ENCODE measurements at places on chromosomes 13 and 19.

- no peak for DNase-seq
Measured at GRCh38 chr19:3320354-3320670, 46.1 kb upstream of the NFIC start.

DNA sequence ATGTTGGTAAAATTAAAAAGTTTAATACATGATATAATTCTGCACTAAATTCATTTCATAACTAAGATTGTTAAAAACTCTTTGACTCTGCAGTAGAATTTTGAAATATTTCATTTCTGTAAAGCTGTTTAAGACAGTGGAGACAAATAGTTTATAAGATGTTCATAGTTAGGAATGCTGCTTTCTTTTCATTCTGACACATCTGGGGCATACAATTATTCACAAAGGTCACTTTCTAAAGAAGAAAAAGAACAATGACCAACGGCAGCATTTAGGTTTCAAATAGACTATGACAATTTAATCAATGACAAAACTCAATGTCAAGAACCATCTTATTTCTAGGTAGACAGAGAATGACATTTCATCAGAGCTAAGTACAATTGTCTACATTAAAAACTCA lies 1422.1 kb downstream of the PCDH9 start:
- DNase-seq: no peak

DNA sequence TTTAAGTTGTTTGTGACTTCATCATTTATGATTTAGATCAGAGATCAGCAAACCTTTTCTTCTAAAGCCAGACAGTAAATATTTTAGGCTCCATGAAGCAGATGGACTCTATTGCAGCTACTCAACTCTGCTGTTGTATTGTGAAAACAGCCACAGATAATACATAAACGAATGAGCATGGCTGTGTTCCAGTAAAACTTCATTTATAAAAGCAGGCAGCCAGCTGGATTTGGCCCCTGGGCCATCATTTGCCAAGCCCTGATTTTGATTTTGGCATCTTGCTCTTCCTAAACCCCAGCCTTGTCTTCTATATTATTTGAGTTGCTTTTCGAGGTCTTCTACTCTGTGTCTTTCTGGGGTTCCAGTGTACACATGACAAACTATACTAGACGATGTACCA lies 41.3 kb downstream of the RNASEH2B start:
- no peak for DNase-seq

DNA sequence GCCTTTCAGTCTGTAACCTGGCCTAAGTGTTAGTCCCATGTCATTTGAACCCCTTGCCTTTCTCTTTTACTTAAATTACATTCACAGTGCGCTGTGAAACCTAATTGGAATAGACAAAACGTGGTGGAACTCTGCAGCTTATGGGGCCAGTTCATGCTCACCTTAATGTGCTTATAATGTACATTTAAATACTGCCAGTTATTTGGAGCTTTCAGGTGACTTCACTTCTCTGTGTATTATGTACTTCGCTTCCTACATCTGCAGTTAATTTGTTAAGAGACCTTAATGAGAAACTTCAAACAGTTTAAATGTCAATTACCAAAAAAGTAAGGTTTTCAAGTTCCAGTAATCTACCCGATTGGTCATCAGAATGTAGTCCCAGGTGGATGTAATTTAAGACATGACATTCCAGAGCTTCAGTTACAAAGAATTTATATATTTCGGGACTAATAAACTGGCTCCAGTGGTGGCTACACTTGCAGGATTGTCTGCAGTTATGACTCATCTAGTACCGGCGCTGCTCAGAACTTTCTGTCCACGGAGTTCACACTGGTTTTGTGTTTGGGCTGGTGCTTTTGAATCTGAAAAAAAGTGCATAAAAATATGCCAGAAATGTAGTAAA lies 125.3 kb downstream of the TM9SF2 start:
- DNase-seq: no peak

GRCh38 chr13:104314321-104314720 lies 1248.1 kb upstream of the SLC10A2 start:
- no peak for DNase-seq

GRCh38 chr19:49677231-49677900 lies at the start of gene PRMT1:
Gene PRMT1, plus strand, starts transcription at chr19:49677271. Its CDS starts 10 bp downstream, at chr19:49677281.
- peak; percentile 71 for DNase-seq

GRCh38 chr13:101146101-101146898 lies 270.0 kb downstream of the NALCN start:
- DNase-seq: no peak

DNA sequence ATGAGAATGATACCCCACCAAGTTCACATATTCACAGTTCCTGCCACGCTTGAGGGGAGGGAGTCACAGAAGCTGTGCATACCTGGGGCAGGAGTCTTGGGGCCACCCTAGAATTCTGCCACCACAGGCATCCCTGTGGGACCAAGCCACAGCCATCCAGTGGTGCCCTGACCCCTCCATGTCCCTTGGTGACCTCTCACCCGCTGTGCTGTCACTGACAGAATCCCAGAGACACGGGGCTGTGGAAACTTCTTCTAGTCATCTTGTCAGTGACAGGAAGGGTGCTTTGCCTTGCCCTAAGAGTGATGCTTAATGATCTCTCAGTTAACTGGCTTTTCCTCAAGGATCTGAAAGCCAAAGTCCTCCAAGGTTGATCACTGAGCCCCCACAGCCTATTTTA lies 58.4 kb upstream of the UQCRFS1 start:
- DNase-seq: no peak

GRCh38 chr13:90154311-90154960 lies 1193.1 kb upstream of the MIR17HG start:
- DNase-seq: no peak

- no peak for DNase-seq
Measured at GRCh38 chr13:75960538-75960994, 324.4 kb downstream of the LMO7 start.

DNA sequence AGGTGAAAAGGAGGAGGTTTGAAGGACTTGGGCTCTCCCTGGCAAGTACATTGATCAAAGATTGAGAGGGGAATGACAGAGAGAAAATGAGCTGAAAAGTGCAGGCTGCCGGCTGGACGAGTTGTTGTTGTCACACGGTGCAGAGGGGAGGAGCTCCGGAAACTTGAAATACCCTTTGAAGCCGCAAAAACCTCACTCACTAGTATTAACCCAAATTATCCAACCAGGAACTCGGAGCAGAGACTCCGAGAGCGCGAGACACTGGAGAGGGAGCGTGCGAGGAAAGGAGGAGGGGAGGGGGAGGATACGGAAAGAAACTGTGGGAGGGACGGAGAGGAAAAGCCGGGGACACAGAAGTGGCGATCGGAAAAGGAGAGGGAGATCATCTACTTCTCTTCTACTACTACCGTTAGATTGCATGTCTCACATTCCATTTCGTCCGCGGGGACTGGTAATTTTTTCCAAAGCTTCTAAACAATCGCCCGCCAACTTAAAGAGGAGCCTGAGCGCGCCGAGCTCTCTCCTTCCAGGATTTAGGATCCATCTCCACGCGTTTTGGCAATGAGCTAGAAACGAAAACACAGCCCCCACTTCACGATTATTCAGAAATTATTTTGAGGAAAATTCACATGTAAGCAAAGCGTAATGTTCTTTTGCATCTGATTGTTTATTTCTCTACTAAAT lies at the start of gene DACH1:
Gene DACH1, minus strand, starts transcription at position 74 of the 684 bp plus-strand sequence.
- peak; percentile 23 for DNase-seq

GRCh38 chr13:21458813-21459701 lies at the start of gene ZDHHC20:
Gene ZDHHC20, minus strand, starts transcription at chr13:21459303. Its CDS starts 132 bp downstream, at chr13:21459171.
- peak; percentile 98 for DNase-seq

- DNase-seq: no peak
Measured at GRCh38 chr13:44305917-44306370, 67.7 kb upstream of the SERP2 start.

GRCh38 chr13:100124265-100124664 lies 35.4 kb downstream of the PCCA start:
- no peak for DNase-seq

DNA sequence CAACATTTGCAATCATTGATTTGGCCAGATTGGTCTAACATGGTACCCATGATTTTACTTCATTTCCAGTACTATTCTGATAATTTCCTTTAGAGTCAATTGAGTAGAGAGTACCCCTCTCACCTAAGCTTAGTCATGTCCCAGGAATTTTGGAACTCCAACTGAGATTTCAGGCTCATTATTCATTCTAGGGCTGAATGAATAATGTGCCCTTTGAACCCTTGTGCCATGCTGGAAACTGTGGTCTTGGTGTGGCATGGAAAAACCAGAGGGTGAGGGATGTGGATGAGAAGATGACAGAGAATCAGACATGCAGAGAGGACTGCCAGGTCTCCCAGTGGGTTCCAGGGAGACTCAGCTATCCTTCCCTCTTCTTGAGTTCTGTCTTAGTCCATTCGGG lies 30.2 kb downstream of the ITM2B start:
- no peak for DNase-seq

- no peak for DNase-seq
Measured at GRCh38 chr13:50366488-50367174, 351.4 kb downstream of the KCNRG start.

DNA sequence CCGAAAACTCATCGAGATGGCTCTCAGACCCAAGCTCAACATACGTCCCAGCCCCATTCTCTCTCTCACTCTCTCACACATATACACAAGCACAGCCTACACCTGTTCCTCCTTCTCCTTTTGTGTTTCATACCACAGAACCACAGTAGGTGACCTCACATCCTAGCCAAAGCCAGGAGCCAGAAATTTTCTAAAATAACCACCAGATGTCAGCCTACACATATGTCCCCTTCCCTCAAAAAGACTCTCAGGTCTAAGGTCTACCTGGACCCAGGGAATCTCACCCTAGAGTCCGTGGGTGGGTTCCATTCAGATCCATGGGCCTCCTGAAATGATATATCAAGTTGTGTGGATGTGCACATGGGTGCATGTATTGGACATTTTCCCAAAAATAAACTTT lies 104.2 kb upstream of the IPO5 start:
- DNase-seq: no peak

DNA sequence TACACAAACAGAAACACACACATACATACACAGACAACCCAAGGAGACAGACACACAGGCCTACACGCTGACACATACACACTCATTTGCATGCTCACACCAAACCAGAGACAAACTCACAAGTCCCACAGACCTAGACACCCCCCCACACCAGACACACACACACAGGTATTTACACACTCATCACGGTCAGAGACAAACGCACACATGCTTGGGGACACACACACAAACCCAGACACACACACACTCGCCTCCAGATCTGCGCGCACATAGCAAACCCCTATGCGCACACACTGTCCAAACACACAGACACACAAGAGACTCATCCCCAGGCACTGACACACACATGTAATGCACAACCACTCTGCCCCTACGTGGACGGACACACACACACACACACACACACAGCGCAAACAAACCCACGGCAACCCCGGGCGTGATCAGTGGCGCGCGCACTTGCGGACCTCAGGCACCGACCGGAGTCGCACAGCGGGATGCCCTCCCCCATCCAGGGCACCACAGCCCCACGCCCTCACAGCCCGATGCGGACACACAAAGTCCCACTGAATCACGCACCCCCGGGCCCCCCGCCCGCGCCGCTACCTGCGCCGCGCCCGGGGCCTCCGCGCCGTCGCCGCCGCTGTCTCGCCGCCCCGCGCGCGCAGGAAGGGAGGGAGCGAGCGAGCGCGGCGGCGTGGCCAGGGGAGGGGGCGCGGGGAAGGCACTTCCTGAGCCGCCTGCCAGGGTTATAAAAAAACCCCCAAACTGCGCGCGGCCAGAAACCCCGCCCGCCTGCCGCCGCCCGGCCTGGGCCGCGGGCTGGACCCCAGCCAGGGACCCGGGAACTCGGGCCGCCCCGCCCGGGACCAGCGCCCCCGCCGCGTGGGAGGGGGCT lies at the start of gene ADAMTS10:
Gene ADAMTS10, minus strand, starts transcription at position 675 of the 895 bp plus-strand sequence. CDS start 5,005 bp downstream, outside the sequence.
- peak; percentile 58 for DNase-seq

DNA sequence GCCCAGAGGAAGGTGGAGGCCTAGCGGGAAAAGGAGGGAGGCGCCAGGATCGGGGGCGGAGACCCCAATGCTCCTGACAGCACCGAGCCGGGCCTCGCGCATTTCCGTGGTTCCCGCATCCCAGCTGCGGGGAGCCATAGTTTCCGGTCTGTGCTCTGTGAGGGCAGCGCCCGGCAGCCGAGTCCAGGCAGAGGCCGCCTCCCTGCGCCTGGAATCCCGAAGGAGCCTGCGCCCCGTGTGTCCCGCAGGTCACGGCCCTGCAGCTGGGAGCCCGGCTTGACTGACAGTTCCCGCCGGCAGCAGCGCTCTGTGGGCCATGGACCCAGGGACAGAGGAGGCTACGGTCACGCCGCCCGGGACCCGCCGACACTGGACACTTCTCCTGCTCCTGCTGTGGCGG lies 74.6 kb upstream of the C13orf46 start:
- no peak for DNase-seq

DNA sequence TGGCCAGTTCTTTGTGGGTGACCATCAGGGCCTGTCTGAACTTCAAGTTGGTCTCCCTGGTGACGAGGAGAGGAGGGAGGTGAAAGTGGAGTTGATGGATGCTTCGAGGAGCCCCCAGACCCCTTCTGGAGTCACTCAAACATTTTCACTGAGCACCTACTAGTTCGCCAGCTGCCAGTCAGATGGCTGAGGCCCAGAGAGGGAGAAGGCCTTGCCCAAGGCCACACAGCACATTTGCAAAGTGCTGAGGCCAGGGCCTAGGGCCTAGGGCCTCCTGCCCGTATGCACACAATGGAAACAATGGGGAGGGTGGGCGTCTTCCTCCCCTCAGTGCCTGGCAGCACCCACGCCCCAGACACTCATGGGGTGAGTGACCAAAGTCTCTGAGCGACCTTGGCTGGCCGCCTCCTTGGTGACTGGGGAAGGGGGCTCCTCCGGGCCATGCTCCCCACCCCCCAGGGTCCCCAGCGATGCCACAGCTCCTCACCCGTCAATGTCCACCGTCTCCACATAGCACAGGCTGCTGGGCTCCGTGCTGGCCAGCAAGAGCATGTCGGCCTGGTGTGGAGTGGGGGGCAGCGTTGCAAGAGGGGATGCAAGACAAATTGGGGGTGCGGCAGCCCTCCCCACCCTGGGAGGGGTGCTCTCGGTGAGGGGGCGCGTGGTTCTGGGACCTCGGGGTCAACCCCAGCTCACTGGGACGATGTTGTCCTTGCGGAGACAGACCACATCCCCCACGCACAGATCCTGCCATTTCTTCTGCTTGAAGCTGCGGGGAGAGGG lies 6.5 kb downstream of the ATP8B3 start:
- DNase-seq: no peak

- DNase-seq: no peak
Measured at GRCh38 chr13:32642316-32642715, 56.1 kb downstream of the PDS5B start.

- no peak for DNase-seq
Measured at GRCh38 chr19:4692251-4693077, 22.3 kb upstream of the MYDGF start.

Measured in activated naive CD8-positive, alpha-beta T cell treated with anti-CD3 and anti-CD28 coated beads, Interleukin-2, amount 10 ng/mL, durations not matched to agents 7 days and 5 days (primary cell).